ENCODE measurements at places on chromosomes 7 and 10. TPM values are rescaled to one million over a fixed set of nuclear protein-coding genes. Genes with fewer than 3 reads are reported as not detected.

DNA sequence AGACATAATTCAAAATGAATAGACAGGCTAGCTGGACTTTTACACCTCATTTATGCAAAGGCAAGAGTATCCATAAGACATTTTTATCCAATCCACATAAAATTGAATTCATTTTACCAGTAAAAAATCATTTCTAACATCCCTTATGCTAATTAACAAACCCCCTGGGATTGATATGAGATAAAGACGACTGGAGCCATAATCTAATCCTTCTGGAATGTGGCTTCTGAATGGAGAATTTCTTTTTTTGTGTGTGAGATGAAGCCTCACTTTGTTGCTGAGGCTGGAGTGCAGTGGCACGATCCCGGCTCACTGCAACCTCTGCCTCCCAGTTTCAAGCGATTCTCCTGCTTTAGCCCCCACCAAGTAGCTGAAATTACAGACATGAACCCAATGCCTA lies 90.4 kb downstream of the AKR1D1 start:
- ATAC-seq, result no peak

- ATAC-seq, result no peak
Measured at GRCh38 chr7:140304191-140304799, 94.0 kb downstream of the SLC37A3 start.

DNA sequence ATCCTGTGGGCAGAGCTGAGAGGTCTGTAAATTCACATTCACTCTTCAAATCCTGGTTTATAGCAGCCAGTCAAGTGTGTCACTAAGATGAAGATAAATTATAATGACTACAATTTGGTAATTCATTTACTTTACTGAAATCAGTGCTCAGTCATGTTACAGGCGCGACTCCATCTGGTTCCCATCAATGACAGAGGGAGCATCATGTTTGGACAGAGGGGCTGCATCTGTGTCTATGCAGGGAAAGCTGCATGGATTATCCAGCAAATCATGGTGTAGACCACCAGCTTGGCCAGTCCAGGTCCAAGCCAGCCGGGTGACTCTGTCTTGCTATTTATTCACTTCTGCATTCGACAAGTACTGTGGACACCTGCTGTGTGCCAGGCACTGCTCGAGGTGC lies 214.1 kb upstream of the ZNF32 start:
- no peak for ATAC-seq

HOXA1 gene
- 21.7 TPM for total RNA-seq

DNA sequence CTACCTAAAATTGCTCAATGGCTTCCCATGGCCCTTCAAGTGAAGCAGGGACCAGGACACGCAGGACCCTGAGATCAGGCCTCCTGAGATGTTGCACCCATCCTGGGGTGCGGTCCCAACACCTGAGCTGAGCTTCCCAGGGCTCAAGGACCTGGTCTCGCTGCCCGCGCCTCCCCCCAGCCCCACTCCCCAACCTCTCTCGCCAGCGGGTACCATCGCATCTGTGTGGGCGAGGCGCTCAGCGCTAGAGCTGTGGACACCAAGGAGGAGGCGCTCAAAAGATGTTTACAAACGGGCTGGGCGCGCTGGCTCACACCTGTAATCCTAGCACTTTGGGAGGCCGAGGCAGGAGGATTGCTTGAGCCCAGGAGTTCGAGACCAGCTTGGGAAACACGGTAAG lies 7.4 kb upstream of the CRYGN start:
- no peak for ATAC-seq

IFIT2 gene
- 26.5 TPM for total RNA-seq

DNA sequence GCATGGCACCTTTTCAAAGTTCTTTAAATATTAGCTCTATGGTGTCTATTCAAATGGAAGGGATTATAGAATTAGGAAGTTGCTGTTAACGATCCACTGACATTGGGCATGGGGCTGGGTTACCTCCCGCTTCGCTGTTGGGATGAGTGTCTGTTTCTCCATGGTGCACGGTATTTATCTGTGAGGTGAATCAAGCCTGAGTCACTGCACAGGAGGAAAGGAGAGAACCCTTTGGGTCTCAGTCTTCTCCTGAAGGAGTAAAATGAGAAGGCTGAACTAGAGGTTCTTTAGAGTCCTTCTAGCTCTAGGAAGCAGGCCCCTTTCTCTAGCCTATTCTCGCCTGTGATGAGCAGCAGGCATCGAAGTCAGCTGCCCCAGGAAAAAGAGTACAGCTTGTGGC lies 7.3 kb downstream of the JCAD start:
- ATAC-seq, result no peak

DNA sequence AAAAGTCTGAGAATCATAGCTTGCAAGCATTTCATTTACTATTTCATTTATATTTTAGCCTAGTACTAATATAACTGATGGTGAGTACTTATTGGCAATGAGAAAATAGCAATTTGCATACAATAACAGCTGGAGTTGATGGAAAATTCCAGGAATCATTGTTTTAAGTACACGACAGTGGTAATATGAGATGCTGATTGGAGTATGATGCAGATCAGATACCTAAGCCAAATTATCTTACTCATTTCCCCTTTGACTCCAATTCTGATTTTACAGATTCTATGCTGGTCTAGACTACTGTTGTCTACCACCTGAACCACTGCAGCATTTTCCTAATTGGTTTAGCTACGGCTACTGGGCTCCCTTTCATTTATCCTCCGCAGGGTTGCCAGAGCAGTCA lies 36.7 kb downstream of the GNG11 start:
- no peak for ATAC-seq

DNA sequence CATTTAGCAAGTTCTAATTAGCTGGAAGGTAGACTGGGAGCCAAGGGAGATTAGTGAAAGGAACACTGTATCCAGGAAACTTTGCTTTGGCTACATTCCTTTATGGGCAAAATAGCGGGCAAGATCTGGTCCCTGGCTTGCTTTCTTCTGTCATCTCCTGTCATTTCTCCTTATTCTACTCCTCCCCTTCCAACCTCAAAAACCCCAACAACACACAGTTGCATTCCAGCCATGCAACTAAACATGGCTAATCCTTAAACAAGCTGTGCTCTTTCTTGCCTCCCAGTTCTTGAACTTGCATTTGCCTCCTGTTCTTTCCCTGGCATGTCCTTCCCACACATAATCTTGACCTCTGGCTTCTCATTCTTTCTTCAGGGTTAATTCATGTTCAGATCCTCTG lies 59.5 kb upstream of the CDCA7L start:
- no peak for ATAC-seq

DNA sequence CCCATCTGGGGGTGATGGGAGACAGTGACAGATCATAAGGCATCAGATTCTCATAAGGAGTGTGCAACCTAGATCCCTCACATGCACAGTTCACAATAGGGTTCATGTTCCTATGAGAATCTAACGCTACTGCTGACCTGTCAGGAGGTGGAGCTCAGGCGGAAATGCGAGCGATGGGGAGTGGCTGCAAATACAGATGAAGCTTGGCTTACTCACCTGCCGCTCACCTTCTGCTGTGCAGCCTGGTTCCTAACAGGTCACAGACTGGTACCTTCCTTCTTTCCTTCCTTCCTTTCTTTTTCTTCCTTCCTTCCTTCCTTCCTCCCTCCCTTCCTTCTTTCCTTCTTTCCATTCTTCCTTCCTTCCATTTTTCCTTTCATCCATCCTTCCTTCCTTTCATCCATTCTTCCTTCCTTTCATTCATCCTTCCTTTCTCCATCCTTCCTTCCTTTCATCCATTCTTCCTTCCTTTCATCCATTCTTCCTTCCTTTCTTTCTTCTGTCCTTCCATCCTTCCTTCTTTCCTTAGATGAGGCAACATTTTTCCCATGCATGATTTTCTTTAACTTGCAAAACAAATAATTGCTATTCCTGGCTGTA lies 370.0 kb upstream of the AUTS2 start:
- ATAC-seq, result no peak

- ATAC-seq, result no peak
Measured at GRCh38 chr7:128121711-128122530, 90.7 kb upstream of the LRRC4 start.

RASA4 gene
- total RNA-seq, result 14.7 TPM

LIPM gene
- 0.37 TPM for total RNA-seq
